Ovary (tissue), 10 donors: ENCODE measurements at places on chromosomes 13 and 19. TPM values are rescaled to one million over a fixed set of nuclear protein-coding genes. Genes with fewer than 3 reads are reported as not detected.

GRCh38 chr13:41608839-41609177 lies 151.5 kb downstream of the RGCC start:
- DNase-seq: no peak

GRCh38 chr13:112457485-112457884 lies 81.3 kb downstream of the SPACA7 start:
- DNase-seq: no peak

- DNase-seq: no peak
Measured at GRCh38 chr19:22502766-22503165, 80.6 kb upstream of the ZNF98 start.

- DNase-seq: no peak
Measured at GRCh38 chr13:51728972-51729371, 75.0 kb downstream of the DHRS12 start.

DNA sequence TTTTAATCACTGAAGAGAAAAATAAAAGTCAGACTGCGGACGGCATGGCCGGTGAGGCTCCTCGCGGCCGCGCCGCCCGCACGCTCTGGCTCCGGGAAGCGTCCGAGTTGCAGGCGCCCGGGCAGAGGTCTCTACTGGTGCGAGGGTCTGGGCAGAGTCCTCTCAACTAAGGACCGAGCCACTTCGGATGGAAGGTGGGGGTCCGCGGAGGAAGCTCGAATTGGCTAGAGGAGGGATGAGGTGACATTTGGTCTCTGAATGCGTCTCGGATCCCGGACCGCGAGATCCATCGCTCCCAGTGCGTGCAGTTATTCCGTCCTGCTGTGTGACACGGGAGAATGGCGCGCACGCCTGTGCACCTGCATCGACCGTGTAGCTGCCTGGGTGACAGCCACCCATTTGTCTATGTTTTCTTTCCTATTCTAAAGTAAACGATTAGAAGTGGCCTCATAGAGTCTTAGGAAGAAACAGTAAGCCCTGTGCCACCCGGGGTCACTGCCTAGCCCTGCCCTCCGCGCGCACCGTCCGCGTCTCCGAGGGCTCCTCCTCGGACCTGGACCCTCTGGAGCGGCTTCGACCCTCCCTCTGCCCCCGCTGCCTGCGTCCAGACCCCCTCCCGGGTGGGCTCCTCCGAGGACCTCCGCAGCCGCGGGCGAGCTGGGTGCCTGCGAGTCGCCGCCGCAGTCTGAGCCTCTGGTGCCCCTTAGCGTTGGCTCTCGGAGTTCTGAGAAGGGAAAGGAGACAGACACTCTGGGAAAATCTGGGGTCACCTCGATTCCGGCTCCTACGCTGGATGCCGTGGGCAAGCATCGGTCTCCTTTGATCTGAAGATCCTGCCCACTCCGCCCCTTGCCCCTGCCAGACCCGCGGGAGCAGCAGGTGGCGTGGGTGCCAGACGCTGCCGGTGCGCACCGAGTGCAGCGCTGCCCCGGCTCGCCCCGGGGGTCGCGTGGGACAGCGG lies 347.4 kb downstream of the LIG4 start:
- DNase-seq: no peak

The KL gene
- 1.1 TPM for total RNA-seq
